ENCODE measurements at places on chromosomes 5 and 9.

DNA sequence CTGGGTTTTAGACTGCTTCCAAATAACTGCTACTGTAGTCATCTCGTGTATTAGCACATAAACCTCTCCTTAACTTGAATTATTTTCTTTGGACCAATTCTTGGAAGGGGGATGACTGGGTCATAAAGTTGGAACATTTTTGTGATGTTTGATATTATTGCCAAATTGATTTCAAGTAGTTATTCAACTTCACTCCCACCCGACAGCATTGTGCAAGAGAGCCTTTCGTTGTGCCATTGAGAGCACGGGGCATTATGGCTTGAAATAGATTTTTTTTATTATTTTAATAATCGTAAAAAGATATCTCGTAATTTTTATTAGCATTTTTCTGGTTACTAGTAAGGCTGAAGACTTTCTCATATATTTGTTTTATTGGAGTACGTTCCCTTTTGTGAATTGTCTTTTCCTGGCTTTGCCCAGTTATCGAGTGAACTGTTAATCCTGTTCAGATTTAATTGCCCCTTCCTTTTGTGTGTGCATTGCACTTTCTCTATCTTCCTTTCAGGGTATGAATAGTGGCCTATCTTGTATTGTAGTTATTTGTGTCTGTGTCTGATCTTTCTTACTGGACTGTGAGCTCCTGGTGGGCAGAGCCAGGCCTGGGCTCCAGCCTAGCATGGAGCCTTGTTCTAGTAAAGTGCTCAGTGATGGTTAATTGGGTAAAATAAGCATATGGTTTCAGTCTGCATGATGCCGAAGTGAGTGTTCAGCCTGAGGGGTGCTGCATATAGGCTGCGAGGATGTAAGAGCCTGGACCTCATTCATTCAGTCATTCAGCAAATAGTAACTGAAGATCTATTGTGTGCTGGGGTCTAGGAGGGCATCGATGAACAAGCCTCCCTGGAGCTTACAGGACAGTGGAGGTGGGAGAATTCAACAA lies 93.5 kb upstream of the SHB start:
- DNase-seq, result no peak

- no peak for DNase-seq
These were observed 16.6 kb downstream of the MAP1B start for GRCh38 chr5:72123764-72124376.

- peak; percentile 1 for DNase-seq
These were observed 107.9 kb downstream of the NDUFAF2 start for GRCh38 chr5:61052882-61053281.

GRCh38 chr5:91109634-91110033 lies 273.5 kb downstream of the ARRDC3 start:
- DNase-seq, result no peak

DNA sequence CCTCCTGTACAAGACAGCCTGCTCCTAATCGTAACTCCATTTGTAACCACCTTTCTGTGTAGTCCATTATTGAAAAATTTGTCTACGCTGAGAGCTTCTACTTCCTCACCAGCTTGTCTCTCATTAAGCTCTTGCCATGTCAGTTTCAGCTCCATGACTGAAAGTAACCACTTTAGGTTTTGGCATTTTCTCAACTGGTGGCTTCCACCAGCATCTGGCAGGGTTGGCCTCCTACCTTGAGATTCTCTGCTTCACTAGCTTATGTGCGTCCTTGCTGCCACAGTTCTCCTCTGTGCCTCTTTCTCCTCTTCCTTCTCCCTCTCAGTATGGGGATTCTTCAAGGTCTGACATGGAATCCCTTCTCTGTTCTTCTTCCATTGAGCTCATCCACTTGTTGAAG lies 31.8 kb downstream of the F2RL2 start:
- DNase-seq, result no peak

GRCh38 chr9:10130061-10130675 lies 482.6 kb downstream of the PTPRD start:
- DNase-seq, result no peak

DNA sequence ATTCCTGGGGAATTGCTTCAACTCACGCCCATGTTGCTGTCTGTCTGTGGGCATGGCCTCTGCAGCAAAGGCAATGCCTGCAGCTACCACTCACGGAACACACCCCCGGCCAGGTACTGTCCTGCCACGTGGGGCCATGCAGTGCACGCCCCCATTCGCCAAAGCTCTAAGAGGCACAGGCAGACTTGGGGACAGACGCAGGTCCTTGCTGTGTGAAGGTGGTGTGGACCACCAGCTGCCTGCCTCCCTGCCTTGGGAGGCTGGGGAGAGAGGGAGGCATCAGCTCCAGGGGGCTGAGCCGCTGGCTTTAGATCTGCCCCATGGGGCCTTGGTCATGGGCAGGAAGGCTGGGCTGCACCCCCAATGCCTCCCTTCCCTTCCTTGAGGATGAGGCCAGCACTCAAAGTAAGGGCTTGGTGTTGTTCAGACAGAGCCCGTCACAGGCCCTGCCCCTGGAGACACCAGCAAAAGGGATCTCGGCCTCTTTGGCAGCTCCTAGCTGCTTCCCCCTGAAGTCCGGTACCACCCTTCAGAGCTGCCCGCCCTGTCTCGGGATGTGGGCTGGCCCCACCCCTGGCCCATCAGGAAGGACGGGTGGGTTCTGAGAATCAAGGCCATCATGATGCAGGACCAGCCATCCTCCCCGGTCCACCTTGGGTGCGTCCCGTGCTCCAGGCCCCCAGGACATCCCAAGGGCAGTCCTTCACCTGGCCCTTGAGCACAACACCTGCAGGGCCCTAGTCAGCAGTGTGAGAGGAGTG lies 2.3 kb downstream of the GRIN1 start:
- DNase-seq, result no peak

DNA sequence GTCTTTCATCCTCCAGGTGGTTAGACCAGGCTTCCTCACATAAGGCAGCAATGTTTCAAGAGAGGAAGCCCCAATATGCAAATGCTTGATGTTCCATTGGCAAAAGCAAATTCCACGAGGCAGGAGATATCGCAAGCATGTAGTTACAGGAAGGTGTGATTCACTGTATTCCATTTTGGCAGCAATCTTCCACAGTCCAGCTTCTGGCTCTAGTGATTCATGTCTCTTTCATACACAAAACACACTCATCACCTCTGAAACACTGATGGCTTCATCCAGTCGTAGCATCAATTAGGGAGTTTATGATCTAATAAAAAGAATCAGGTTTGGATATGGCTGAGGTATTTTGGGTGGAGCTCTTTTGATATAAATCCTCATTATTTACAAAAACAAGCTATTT lies 552.2 kb upstream of the RIOK2 start:
- no peak for DNase-seq

DNA sequence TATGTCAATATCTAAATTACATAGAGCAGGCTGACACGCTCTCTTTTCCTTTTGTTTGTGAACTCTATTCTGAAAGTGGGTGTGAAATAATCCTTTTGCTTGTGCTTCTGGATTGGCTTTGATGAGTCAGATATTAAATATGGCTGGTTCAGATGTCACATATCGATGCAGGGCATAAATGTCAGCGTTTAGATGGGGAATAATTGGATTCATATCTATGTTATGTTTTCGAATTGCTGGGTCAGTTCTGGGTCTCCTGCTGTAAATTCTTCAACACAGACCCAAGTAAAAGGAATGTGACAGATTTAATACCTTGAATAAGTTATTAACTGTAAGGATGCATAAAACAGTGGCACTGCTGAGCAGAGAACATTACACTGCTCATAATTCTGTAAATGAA lies 118.7 kb upstream of the SNX2 start:
- no peak for DNase-seq

DNA sequence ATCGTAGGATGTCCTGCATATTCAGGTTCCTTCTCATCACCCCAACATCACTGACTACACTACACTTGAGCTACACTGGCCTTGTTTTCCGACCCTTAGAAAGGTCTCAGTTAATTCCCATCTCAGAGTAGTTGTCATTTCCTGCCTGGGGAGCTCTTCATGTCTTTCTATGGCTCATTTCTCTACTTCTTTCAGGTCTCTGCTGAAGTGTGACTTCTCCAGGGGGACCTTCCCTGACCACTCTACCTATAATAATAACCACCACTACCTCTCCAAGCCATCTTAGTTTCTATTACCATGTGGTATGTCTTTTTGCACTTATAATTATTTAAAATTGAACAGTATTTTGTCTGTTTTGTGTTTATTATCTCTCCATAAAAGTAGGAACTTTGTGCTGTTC lies 113.2 kb downstream of the STARD4 start:
- no peak for DNase-seq

DNA sequence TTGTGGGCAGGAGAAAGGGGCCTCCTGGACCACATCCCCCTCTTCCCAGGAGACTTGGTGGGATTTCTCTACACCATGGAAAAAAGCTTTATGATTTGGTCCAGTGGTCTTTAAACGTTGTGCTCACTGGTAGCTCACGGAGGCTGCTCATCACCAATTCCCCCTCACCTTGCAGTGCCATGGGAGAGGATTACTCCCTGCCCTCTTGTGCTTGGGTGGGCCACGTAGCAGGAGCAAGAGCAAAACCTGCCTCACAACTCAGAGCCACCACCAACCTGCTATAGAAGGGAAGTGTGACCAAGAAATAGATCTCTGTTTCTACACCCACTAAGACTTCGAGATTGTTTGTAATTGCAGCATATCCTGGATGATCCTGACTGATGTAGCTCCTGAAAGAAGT lies 42.2 kb upstream of the N4BP3 start:
- DNase-seq, result no peak

DNA sequence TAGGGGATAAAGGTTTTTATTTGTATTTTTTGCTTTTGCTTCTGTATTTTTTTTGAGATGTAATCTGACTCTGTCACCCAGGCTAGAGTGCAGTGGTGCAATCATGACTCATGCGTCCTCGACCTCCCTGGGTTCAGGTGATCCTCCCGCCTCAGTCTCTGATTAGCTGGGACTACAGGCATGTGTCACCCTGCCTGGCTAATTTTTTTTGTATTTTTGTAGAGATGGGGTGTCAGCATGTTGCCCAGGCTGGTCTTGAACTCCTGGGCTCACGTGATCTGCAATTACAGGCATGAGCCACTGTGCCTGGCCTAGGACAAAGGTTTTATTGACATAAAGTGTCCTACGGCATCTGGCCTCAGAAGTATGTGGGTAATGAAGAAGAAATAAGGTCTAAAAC lies 297.1 kb upstream of the C9orf72 start:
- no peak for DNase-seq

- no peak for DNase-seq
These were observed 10.9 kb upstream of the AFAP1L1 start for GRCh38 chr5:149260761-149261160.

DNA sequence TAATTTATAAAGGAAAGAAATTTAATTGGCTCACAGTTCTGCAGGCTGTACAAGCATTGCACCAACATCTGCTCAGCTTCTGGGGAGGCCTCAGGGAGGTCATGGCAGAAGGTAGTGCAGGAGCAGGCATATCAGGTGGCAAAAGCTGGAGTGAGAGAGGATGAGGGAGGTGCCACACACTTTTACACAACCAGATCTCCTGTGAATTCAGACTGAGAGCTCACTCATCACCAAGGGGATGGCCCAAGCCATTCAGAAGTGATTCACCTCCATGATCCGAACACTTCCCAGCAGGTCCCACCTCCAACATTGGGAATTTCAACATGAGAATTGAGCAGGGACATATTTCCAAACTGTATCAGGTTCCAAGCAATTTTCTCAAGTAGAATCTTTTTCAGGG lies 84.7 kb upstream of the BRINP1 start:
- no peak for DNase-seq

GRCh38 chr5:80033513-80033912 lies 1.6 kb upstream of the THBS4 start:
- DNase-seq, result peak; percentile 50

DNA sequence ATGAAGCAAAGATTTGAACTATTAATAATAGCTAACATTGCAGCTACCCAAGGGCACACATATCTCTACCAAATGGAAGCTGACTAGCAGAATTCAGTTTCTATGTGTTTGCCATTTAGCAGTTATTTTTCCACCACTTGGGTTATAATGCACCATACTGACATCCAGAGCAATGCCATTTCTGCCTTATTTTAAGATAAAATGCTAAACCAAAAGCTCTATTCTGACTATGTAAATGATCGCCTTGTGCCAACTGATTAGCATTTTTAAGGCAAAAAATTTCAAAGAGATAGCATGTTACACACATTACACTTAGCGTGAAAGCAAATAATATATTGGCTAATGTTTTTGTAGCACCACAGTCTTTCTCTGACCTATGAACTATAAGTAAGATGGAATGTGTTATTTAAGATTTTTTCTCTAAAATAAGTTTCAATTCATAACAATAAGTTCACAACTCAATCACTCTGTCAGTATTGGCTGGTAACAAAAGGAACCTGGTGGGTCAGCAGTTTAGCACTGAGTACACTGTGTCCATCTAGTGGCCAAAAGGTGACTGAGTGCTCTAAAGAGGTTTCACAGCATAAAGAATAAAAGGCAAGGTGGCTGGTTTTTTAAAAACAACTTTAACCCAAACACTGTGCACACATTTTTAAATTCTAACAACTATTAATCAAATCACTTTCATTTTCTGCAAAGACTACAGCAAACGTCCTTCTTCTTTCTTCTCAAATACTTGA lies 443.5 kb downstream of the PDE4D start:
- DNase-seq, result no peak

DNA sequence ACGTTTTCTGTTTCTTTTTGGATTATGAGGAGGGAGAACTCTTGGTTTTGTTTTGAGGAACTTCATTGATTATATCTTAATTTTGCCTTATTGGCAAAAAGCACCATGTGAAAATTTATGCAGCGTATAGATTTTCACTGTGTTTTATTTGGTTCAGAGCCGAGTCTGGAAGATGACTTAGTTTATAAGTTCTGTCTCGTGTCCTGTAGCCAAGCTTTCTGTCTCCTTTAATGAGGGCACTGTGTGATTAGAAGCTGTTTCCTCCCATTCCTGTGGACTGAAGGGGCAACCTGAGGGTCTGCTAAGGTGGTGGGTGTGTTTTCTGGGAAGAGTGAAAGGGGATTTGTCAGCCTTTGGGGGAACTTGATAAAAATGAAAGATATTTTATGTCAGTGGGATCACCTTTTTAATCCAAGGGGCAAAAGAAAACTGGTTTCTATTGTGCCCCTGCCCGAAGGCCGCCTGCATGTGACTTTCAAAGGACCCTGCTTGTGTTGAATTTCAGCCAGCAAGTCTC lies 262.1 kb downstream of the FANCC start:
- no peak for DNase-seq

DNA sequence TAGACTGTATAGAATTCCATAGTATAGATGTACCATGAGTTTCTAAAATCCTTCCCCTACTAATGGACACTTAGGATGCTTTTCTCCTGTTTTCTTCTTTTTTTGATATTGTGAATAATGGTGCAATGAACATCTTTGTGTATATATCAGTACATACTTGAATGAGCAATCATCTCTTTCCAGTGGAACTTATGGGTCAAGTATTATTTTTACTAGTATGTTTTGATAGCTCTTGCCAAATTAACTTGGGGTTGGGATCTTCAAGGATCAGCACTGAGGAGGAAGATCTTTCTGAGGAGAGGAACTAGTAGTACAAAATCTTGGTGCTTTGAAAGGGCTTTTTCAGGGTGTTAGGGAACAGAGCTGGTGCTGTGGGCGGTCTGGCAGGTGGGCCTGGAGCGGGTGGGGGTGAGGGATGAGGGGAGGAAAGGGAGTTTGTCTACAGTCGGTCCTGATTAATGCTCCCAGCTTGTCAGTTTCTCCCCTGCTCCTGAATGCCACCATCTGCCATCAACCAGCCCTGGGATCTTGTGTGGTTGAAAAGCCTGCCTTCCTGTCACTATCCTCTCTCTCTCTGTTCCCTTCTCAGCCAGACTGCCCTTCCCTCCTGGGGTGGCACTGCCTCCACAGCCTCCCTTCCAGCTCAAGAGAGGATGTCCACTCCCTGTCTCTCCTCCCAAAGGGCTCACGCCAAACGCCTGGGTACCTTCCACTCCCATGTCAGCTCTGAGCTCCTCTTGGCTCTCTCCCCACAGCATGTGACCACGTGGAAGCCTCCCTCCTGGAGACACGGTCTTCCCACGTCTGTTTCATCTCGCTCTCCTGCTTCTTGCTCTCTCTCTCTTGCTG lies 185.9 kb downstream of the DAB2IP start:
- DNase-seq, result no peak
